Activated CD4-positive, alpha-beta T cell treated with anti-CD3 and anti-CD28 coated beads, Interleukin-2, amount 50 U/mL, for 48 hours (primary cell): ENCODE measurements at places on chromosomes 13 and 19.

DNA sequence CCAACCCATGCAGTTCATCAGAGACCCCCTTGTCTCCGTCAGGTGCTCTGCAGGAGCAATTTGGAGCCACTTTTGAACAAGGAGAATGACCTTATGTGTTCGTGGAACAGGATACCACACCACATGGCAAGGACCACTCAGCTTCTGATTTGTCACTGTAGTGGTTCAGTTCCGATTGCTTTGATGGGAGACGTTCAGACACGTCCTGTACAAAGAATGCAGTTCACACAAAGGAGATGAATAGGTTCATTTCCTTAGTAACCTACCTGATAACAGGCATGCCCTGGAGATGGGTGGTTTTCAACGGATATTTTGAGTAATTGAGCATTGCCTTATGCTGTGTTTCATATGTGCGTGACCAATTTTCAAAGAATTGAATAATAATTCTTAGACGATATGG lies 17.2 kb downstream of the FGF9 start:
- DNase-seq: no peak

DNA sequence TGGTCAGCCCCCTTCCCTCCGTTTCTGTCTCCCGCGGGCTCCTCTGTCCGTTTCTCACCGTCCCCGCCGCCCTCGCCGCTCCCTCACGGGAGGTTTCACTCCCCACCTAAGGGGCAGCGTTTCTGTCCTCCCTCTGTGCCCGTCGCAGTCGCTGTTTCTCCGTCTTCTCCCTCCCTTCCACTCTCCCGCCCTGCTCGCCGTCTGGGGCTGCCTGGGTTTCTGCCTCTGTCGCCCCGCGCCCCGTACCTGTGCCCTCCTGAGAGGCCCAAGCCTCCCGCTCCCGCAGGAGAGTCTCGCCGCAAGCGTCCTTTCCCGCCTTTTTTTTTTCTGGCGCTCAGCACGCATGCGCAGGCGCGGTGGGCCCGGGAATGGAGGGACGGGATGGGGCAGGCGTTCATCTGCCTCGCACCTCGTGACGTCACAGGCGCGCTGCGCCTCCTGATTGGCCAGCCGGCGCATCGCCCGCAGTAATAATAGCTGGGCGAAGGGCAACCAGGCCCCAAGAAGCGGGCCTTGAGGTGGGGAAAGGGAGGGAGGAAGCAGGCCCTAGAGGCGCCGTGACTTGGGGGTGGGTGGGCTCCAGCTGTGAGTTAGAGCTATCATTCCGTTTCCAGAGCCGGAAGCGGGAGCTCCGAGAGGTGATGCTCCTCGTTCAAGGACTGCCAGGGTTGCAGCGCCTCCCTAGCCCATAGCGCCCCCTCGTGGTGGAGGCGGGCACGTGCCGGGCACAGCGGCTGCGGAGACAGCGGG lies 15.4 kb downstream of the SSC5D start:
- DNase-seq: peak; percentile 94

GRCh38 chr13:111336666-111337065 lies 16.2 kb downstream of the TEX29 start:
- DNase-seq: no peak

DNA sequence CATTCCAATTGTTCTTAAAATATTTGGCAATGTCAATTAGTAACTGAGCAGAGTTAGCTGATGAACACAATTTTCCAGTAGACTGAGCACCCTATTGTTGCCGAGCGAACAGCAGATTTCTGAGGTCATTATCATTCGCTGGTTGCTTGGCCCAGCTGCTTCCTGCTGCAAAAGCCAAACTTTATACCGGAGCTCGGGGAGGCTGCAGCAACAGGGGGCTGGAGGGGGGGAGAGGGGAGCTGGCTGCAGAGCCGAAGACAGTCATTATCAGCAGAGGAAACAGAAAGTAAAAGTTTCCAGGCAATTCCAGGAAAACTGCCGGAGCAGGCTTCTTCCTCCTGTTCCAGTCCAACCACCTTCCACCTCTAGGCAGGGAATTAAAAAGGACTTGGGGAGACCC lies 77.9 kb downstream of the ZNF536 start:
- no peak for DNase-seq

- no peak for DNase-seq
Observed at GRCh38 chr13:35699825-35700510, 223.5 kb upstream of the MAB21L1 start.

- no peak for DNase-seq
Observed at GRCh38 chr13:44207476-44207875, 166.1 kb upstream of the SERP2 start.

- DNase-seq: no peak
Observed at GRCh38 chr19:49091391-49092038, 6.3 kb downstream of the SNRNP70 start.

GRCh38 chr13:109135018-109135417 lies 505.6 kb downstream of the MYO16 start:
- DNase-seq: no peak

DNA sequence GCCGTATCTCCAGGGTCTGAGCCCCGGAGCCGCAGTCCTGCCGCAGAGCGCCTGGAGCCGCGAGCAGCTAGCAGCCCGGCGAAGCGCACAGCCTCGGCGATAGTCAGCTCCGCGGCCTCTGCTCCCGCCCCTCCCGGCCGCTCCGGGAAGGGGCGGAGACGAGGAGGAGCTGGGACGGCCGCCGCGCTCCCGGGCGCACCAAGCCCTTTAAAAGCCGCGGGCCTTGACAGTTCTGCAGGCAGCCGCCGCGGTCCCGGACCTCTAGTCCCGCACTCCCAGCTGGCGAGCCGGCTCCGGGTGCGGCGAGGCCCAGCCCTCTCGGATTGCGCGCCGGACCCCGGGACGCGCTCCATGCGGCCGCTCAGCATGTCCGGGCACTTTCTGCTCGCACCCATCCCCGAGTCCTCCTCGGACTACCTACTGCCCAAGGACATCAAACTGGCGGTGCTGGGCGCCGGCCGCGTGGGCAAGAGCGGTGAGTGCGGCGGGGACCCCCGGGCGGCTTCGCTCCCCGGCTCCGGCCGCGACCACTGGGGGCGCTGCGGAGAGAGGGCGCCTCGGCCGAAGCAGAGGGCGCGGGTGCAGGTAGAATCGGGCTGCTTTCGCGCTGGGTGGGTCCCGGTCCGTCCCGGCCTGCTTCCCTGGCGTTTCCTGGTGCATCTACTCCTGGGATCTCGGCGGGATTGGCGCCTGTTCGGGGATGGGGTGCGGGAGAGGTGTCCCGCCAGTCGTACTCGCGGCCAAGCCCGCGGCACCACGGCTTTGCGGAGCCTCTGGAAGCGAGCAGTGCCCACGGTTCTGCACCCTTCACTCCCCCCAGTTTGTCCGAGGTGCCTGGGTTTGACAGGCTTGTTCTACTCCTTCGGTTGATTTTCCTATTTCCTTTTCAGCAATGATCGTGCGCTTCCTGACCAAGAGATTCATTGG lies at the start of gene RASL11A:
RASL11A (plus strand) TSS at position 237 of the 927 bp plus-strand sequence; CDS start at position 352, 115 bp downstream.
- peak; percentile 74 for DNase-seq

DNA sequence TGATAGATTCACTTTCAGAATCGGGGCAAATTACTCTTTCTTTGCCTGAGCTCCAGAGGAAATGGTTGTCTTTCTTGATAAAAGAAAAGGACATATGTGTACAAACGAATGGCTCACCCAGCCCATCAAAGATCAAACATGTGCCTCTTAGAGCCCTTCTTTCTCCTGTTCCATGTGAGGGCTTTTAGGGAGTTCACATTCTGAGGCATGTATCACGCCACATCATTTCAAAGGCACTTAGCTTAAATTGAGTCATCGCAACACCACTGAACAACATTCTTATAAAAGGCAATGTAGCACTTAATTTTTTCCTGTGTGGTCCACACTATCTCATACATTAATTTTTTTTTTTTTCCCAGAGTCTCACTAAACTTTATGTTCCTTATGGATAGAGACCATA lies 521.0 kb downstream of the SUCLA2 start:
- DNase-seq: no peak

GRCh38 chr19:5133986-5134595 lies 165.2 kb downstream of the KDM4B start:
- no peak for DNase-seq

GRCh38 chr19:45011959-45012358 lies 10.7 kb downstream of the RELB start:
- no peak for DNase-seq

DNA sequence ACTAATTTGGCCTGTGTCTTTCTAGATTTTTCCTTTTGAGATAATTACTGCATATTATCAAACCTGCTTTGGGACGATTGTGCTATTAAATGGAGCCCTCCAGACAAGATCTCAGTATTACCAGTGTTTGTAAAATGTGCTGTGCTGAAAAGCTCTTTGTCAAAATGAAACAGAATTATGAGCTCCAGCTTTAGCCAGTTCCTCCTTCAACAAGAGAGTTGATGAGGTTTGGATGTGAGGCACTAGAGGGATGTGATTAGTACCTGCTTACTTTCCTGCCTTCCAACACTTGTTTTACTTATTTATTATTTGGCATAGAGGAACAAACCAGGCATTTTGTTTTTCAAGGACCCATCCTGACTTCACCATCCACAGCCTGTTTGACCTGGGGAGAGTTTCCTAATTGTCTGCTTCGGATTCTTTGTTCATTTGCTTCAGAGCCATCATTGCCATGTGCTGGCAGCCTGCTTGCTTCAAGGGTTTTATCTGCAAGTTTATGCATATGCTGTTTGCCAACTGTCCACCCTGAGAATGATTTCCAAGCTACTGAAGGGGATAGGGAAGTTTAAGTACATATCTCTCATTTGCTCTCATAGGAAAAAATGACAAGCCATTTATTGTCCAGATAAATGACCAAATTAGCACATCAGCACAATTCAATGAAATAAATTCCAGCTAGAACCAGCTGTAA lies 32.9 kb upstream of the CPB2 start:
- no peak for DNase-seq

DNA sequence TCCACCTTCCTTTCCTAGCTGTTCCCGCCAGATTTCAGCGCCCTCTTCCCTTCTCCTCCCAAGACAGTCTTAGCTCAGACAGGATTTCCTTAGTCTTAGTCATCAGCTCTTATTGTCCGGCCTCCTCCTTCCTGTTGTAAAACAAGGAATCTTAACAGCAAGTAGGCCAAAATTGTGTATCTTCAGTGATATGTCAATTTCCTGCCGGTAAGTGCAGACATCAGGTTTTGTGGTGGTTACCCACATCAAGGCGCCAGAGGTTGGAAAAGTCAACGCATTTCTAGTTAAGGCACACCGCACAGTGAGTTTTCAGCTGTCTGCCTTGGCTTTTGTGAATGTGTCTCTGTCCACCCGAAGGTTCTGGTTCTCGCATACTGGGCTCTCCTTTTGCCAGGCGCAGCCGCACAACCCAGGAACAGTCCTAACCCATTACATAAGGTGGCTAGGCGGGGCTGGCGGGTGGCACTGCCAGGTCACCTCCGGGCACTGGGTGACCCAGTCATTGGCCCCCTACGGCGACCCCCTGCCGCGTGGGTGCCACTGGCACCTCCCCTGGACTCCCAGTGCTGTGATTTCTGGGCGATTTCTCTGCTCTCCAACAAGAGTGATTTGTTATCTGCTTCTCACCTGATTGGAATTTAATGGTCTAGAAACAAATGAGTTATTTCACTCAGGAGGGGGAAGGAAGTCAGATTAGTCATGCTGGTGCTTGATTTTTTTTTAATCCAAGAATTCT lies 12.9 kb downstream of the COL4A2 start:
- peak; percentile 31 for DNase-seq

- DNase-seq: no peak
Observed at GRCh38 chr19:46596008-46596407, 5.1 kb upstream of the CALM3 start.

DNA sequence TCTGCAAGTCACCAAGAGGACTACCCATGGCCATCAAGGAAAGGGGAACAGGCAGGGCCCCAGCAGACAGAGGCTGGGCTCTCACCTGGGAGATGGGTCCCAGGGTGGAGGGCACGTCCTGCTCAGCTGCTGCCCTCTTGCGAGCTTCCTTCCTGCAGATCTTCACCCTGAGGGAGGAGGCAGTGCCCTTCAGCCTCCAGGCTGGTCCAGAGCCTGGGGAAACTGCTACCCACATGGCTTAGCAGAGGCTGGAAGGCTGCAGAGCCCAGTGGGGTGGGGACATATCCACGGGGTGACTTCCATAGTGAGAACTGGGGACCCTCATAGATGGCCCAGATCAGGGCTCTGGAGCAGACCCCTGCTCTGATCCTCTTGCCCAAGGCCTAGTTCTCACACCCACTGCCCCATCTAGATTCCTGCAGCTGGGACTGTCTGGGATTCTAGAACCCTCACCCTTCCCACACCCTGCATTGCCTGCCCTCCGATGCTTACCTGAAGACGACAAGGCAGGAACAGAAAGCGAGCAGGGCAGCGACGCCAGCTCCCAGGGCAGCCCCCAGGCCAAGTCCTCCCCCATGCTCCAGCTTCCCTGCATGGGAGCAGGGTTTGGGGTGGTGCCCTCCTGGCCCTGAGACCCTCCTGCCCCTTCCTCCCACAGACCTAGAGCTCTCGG lies 9.0 kb downstream of the SIGLEC11 start:
- no peak for DNase-seq

DNA sequence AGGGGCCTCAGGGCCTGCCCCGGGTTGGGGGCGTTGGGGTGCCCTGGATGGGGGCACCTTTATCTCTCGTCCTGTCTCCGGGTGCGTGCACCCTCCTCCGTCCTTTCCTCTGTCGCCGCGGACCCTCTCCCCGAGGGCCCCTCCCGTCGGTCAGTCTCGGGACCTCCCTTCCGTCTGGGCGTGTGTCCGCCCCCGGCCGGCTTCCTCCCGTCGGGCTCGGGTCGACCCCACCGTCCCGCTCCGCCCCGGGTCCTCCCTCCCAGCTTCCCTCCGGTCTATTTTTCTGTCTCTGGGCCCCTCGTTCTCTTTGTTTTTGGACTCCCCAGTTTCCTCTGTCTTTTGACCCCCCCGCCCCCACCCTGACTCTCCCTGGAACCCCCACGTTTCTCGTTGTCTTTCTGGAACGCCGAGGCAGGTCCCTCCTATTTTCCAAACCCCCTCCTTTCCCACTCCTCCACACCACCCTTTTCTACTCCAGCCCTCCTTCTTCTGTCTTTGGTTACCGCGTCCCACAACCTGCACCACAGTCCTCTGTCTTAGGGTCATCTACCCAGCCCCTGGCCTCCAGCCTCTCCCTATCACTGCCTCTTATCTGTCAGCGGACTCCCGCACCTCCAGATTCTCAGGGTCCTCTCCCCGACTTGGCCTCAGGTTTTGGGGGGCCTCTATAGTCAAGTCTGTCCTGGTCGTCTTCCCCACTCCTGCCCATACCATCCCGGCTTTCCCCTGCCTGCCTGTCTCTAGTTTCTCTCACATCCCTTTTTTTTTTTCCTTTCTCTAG lies 757 bp downstream of the EGLN2 start:
- no peak for DNase-seq

- peak; percentile 41 for DNase-seq
Observed at GRCh38 chr19:48926909-48927308, 6.6 kb upstream of the DHDH start.

- peak; percentile 61 for DNase-seq
Observed at GRCh38 chr13:101258071-101258470, 158.2 kb downstream of the NALCN start.

DNA sequence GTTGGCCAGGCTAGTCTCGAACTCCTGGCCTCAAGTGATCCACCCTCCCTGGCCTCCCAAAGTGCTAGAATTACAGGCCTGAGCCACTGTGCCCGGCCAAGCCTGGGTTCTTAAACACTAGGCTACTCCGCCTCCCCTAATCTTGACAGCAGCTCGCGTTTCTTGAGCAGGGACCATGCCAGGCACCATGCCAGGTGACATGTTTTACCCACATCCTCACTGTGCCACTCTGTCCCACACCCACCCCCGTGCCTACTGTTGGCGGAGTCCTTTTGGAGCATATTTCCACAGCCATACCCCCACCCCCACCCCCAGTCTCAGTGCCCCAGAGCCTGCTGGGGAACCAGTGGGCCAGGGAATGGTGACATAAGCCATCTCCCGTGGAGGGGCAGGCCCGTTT lies 98.8 kb downstream of the DPF1 start:
- no peak for DNase-seq
